ENCODE measurements at places on chromosomes 6 and 20.

DNA sequence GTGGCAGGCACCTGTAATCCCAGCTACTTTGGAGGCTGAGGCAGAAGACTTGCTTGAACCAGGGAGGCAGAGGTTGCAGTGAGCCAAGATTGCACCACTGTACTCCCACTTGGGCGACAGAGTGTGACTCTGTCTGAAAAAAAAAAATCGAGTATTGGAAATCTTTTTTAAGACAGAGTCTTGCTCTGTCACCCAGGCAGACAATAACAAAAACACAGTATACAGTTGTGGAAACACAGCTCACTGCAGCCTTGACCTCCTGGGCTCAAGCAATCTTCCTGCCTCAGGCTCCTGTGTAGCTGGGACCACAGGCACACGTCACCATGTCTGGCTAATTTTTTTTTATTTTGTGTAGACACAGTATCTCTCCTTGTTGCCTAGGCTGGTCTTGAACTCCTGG, 15.0 kb downstream of the NANP start:
- no peak for DNase-seq

DNA sequence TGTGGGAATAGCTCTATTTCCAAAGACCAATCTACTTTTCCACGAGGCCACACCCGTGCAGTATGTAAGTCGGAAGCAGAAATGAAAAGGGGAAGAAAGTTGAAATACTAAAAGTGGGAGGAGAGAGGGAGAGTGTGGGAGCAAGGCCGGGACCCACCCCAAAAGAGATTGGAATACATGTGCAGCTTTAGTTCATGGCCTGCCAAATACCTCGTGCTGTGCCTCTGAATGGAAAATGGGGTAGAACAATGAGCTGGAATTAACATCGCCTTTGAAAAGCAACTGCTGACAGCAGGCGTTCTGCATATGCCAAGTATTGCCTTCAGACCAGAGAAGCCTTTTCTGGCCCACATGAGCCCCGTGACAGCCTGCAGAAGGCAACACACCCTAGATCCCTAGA, 155.6 kb downstream of the CD83 start:
- DNase-seq: no peak

DNA sequence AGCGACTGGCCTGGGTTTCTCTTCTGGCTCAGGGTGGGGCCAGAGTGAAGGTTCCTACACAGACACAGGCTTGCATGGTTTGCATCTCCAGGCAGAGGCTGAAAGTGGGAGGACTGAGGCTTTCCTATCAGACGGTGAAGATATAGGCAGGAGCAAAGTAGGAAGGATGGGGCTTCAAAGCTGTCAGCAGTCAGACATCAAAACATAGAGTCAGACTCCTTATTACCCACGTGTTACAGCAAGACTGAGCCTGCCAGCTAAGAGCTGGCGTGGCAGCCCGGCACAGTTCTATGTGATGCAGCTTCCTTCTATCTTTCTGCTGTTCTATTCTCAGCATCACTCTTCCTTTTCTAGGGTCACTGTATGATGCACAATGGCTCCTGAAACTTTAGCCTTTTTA, 445.1 kb downstream of the DOK5 start:
- no peak for DNase-seq

DNA sequence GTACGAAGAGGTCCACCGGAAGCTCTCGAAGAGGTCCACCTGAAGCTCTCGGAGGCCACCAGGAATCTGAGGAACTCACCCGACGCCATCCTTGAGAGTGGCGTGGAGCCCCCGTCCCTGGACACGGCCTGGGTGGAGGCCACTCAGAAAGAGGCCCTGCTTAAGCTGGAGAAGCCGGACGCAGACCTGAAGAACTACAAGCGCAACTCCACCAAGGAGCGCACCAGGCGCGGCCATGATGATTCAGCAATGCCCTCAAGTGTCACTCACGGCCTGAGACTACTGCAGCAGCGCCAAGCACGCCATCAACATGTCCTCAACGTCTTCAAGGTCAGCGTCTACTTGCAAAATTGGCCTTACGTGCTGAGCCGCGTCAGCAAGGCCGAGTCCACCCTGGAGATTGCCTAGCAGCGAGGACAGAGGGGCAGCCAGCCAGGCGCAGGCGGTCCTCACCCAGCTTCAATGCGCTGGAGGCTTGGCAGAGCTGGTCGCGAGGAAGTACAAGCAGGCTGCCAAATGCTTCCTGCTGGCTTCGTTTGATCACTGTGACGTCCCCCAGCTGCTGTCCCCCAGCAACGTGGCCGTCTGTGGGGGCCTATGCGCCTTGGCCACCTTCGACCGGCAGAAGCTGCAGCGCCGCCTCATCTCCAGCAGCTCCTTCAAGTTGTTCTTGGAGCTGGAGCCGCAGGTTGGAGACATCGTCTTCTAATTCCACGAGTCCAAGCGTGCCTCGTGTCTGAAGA, 7.7 kb upstream of the GJA10 start:
- no peak for DNase-seq

DNA sequence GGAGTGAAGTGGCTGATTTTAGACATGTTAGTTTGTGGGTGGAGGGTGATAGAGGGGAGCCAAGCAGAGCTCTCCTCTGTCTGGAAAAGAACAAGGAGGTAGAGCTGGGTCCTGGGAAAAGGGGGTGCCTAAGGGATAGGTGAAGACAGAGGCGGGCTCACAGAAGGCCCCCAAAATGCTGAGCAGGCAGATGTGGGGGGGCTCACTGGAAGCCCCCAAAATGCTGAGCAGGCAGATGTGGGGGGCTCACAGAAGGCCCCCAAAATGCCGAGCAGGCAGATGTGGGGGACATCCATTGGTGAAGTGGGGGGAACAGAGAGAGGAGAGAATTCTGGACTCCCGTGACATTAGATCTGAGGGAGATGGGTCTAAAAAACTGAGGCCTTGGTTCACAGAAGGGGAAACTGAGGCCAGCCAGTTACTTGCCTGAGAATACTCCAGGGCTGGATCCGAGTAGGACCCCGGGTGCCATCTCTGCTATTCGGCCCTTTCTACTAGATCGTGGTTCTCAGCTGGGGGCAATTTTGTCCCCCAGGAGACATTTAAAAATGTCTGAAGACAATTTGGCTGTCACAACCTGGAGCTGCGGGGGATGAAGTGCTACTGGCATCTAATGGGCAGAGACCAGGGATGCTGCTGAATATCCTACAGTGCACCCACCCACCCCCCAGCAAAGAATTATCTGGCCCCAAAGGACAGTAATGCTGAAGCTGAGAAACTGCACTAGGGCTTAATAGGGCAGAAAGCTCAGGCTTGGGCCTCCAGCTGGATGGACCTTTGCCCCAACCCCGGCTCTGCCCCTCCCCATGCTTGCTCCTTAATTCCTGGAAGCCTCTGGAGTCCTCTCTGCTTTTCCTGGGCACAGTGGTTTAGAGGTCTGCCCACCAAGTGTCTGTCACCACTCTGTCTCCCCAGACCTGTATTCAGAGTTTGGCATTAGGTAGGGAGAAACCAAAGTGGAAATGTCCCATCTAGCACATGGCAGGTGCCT, 2.1 kb downstream of the LPIN3 start:
- no peak for DNase-seq

- DNase-seq: no peak
Measured at GRCh38 chr6:128597004-128597403, 76.6 kb upstream of the PTPRK start.

DNA sequence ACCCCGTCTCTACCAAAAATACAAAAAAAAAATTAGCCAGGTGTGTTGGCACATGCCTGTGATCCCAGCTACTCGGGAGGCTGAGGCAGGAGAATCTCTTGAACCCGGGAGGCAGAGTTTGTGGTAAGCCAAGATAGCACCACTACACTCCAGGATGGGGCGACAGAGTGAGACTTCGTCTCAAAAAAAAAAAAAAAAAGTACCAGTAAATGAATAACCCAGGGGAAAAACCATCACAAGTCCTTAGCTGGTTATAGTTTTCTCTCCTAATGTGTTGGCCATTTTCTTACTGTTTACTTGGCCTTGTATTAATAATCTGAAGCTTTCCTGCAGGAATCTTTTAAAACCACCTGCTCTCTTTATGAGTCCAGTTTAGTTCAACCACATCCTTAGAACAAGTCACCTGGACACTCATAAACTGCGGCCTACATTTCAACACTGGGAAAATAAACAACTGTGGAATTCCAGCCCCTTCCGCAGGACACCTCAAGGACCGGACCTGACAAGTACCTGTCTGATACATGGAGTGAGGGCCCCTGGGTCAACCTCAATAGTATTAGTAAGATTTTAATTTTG, 102.6 kb downstream of the ATP9A start:
- DNase-seq: no peak

- DNase-seq: no peak
Measured at GRCh38 chr6:41690541-41691330, 44.7 kb downstream of the TFEB start.

DNA sequence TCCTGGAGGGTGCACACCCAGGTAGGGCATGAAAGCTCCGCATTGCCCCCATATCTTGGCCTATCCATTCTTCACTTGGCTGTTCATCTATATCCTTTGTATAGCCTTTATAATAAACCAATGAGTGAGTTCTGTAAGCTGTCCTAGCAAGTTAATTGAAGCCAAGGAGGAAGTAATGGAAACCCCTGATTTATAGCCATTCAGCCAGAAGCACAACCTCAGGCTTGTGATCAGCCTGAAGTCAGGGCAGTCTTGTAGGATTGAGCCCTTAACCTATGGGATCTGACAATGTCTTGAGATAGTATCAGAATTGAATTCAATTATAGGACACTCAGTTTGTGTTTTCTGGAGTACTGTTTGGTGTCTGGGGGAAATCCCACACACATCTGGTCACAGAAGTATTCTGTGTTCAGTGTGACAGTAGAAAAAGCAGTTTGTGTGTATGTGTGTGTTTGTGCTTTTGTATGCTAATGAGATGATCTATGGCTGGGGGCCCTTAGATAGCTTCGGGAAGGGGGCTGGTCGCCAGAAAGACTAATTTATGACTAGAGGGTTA, 5.7 kb downstream of the NT5E start:
- no peak for DNase-seq

GRCh38 chr20:36924167-36925045, 27.1 kb downstream of the SAMHD1 start:
- DNase-seq: no peak

DNA sequence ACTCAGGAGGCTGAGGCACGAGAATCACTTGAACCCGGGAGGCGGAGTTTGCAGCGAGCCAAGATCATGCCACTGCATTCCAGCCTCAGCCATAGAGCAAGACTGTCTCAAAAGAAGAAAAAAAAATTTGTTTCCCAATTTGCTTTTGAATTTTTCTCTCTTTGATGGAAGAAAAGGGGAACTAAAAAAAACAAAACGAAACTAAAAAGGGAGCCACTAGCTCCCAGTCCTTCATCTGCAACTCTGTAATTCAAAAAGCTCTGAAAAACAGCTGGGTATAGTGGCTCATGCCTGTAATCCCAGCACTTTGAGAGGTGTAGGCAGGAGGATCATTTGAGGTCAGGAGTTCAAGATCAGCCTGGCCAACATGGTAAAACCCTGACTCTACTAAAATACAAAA, 9.5 kb downstream of the OVOL2 start:
- no peak for DNase-seq

- DNase-seq: no peak
Measured at GRCh38 chr20:49750611-49751396, 37.1 kb upstream of the B4GALT5 start.

GRCh38 chr20:58850693-58851174, at the start of gene GNAS-AS1:
GNAS-AS1 (minus strand) TSS chr20:58850902.
- peak; percentile 75 for DNase-seq

DNA sequence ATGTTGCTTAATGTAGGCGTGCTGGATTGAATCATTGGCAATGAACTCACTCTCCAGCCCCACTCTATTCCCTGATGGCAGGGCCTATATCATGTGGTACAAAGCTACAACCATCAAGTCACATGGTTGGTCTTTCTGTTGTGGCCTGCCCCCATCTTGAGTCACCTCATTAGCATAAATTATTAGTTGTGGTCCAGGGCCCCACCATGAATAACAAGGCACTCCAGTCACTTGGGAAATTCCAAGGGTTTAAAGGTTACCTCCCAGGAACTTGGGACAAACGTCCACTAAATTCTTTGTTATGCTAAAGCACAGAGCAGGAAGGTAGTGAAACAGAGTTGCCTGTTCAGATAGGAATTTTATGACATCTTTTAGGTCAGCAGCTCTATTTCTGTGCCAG, 193.7 kb downstream of the SLC35F1 start:
- DNase-seq: no peak

DNA sequence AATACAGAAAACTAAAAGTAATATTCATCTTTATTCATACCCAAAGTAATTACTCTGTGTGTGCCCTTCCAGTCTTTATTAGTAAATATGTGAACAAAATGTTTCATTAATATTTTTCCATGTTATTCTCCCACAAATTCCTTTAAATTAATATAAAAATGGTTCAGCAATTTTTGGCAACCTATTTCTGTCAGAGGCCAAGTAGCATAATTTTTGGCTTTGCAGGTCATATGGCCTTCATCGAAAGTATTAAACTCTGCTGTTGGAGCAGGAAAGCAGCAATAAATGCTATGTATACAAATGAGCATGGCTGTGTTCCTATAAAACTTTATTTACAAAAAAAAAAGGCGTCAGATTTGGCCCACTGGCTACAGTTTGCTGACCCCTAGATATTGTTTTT, 16.1 kb downstream of the ZC2HC1B start:
- no peak for DNase-seq

DNA sequence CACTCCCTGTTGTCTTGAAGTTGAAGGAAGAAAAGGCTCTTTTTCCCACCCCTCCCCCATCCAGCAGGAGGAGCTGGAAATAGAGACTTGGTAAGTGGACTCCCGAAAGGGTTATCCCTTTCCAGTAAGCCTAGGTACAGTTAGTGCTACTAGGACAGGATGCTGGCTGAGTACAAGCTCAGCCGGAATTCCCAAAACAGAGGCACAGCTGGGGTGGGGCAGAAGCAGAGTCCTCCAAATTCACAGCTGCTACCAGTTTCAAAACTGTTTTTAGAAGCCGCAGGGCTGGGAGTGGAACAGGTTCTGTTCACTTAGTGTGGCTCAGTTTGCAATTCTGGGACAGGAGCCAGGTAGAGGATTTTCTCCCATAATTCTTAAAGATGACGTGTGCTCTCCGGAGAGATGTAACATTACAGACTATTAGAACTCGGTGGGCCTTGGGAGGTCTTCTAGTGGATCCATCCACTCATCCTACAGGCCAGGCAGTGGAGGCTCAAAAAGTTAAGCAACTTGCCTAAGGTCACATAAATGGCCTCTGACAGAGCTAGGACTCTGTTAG, 19.0 kb upstream of the UTRN start:
- peak; percentile 83 for DNase-seq

GRCh38 chr6:89692256-89692655, 53.7 kb upstream of the LYRM2 start:
- DNase-seq: no peak

DNA sequence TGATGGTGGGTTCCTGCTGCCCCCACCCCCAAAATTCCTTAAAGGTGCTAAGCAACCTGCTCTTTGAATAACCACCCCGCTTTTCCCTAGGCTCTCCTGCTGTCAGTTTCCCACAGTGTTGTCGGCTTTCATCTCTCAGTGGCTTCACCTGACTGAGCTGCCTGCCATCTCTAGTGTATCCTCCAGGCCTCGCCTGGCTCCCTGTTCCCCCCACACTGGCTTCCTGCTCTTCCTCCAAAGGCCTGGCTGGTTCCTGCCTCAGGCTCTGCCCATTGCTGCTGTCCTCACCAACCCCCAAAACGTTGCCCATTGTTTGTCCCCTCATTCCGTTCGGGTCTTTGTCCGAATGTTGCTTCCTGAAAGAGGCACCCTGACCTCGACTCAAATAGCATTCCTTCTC, 93.8 kb upstream of the POPDC3 start:
- no peak for DNase-seq
